ENCODE measurements at places on chromosomes 12 and 14. TPM values are rescaled to one million over a fixed set of nuclear protein-coding genes. Genes with fewer than 3 reads are reported as not detected.

Gene KRT71
- total RNA-seq, result not detected

Gene CLEC4A
- total RNA-seq, result not detected

Gene FSCB
- total RNA-seq, result not detected

Gene SLC25A47
- total RNA-seq, result not detected

Gene GALNT8
- total RNA-seq, result not detected

Gene OTUB2
- 3.7 TPM for total RNA-seq

Gene RBP5
- total RNA-seq, result not detected

Gene KLRK1
- total RNA-seq, result not detected

Gene SYCP3
- not detected for total RNA-seq

Gene FOXN4
- total RNA-seq, result 0.03 TPM

Gene IL31
- total RNA-seq, result not detected

Gene STYK1
- total RNA-seq, result 0.30 TPM

Gene KRT72
- total RNA-seq, result not detected

Gene TRHDE
- 0.14 TPM for total RNA-seq

Gene CLEC2D
- 0.65 TPM for total RNA-seq

Gene ZC2HC1C
- total RNA-seq, result 5.1 TPM

Gene SUOX
- 7.5 TPM for total RNA-seq

Gene PLCZ1
- total RNA-seq, result not detected

Gene PXMP2
- total RNA-seq, result 33.0 TPM

Gene VASH1
- 3.3 TPM for total RNA-seq

Gene SARNP
- 96.1 TPM for total RNA-seq

Gene KRT79
- total RNA-seq, result not detected

Gene EPYC
- not detected for total RNA-seq

Gene SDSL
- total RNA-seq, result 24.3 TPM

Gene PRKCH
- 4.4 TPM for total RNA-seq

Gene MDM1
- 6.2 TPM for total RNA-seq

Gene GYS2
- total RNA-seq, result not detected

Gene GZMH
- total RNA-seq, result not detected

Gene FMNL3
- 1.8 TPM for total RNA-seq

Gene KCNC2
- not detected for total RNA-seq

Gene TAS2R10
- not detected for total RNA-seq

Gene IGF1
- total RNA-seq, result not detected

Gene KLHL28
- 5.8 TPM for total RNA-seq

Gene CLEC4C
- total RNA-seq, result not detected

Gene FGF6
- total RNA-seq, result not detected

Gene RNF34
- 36.0 TPM for total RNA-seq

Gene RXYLT1
- total RNA-seq, result 25.1 TPM

Gene CLEC4D
- total RNA-seq, result not detected

Gene MOK
- 21.9 TPM for total RNA-seq

Gene APOF
- not detected for total RNA-seq

Gene CYP27B1
- 1.7 TPM for total RNA-seq

Gene DEGS2
- total RNA-seq, result 1.4 TPM

Gene KLRG1
- total RNA-seq, result 1.5 TPM

Gene DRAM1
- 20.1 TPM for total RNA-seq

Gene LUM
- total RNA-seq, result not detected

Gene KRT3
- 0.08 TPM for total RNA-seq

Gene JDP2
- 22.9 TPM for total RNA-seq

Gene GRIP1
- total RNA-seq, result 6.4 TPM

Gene AQP2
- not detected for total RNA-seq

Gene SLC6A12
- total RNA-seq, result 0.72 TPM

Gene MIP
- not detected for total RNA-seq

Gene FIGNL2
- 0.25 TPM for total RNA-seq

Gene FGF23
- total RNA-seq, result not detected

Data from A549 treated with GW870086 at 1 μM for 4 hours (cell line).